ENCODE measurements at places on chromosomes 13 and 19.

GRCh38 chr13:20331419-20331818 lies 99.3 kb upstream of the GJB6 start:
- no peak for DNase-seq

DNA sequence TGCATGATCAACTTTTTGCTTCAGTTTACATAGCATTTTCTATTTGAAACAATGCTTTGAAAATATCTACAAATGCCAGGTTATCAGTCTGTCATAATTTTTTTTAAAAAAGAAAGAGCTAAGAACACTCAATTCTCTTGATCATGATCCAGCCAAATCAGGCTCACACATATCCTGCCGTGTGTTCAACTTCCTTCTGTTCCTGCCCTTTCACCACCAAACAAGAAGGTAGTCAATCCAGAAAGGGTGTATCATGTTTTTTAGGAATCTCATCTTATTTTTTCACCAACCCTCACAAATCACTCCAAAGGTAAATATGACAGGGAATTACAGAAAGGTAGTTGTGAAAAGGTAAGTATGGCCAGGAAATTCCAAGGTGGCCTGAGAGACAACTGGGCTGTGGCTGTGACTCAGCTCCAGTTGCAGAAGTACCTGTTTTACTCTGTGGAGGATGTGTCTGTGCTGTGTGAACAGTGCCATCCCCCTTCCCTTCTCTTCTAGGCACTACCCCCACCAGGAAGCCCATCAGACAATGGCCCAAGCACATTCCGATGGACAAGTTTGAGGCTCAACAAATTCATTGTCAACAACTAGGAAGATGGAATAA lies 138.8 kb upstream of the GJB6 start:
- no peak for DNase-seq

DNA sequence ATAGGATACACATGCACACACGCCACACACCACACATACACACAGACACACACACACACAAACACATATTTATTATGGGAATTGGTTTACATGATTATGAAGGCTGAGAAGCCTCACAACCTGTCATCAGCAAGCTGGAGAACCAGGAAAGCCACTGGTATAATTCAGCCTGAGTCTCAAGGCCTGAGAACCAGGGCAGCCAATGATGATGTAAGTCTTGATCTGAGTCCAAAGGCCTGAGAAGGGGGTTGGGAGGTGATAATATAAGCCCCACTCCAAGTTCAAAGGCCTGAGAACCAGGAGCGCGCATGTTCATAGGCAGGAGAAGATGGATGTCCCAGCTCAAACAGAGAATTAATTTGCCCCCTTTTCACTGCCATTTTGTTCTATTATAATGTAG lies 18.7 kb upstream of the SOX21 start:
- DNase-seq = no peak

- no peak for DNase-seq
Observed at GRCh38 chr13:78841358-78841963, 182.5 kb upstream of the OBI1 start.

GRCh38 chr19:35206855-35207254 lies 21.7 kb downstream of the FAM187B start:
- no peak for DNase-seq

DNA sequence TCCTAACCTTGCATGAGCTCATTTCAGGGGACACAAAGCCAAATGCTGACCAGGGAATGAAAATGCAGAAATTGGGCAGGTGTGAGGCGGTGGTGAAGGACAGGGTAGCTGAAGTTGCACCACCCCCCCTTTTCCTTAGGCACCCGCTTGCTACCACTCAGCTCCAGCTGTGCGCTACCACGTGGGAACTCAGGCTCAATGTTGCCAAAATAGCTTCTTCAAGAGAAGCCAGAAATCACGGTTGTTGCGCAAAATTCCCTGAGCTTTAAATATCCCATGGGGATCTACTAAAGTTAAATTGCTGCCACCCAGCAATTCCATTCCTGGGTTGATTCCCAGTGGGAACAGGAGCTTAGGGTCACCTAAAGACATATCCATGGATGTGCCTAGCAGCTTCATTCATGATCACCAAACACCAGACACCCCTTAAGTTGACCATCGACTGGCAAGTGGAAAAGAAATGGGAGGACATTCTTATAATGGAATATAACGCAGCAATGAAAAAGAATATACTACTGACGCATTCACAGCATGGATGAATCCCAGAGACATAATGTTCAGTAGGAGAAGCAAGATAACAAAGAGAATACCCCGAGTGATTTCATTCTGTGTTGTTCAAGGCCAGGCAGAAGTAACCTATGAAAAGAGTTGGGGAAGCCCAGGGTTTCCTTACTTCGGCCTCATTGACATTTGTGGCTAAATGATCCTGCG lies 12.8 kb upstream of the ADGRL1 start:
- no peak for DNase-seq

GRCh38 chr13:40518481-40518882 lies 148.0 kb downstream of the FOXO1 start:
- no peak for DNase-seq

DNA sequence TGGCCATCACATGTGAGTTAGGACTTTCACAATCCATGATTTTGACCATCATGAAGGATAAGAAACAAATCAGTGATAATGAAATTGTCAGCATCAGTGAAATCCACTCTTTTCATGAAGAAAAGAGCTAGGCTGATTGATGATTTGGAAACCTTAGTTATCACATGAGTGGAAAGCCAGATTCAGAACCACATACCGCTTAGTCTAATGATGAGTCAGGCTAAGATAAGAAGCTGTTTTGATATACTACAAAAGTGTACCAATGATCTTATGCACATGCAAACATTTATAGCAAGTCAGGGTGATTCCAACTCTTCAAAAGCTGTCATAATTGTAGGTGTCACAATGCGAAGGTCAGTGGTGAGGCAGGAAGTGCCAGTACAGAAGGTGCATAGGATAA lies 519.3 kb downstream of the GPC6 start:
- DNase-seq = no peak

GRCh38 chr13:70253411-70253810 lies 145.2 kb upstream of the KLHL1 start:
- no peak for DNase-seq

GRCh38 chr13:28540612-28541011 lies 45.7 kb upstream of the FLT1 start:
- no peak for DNase-seq

DNA sequence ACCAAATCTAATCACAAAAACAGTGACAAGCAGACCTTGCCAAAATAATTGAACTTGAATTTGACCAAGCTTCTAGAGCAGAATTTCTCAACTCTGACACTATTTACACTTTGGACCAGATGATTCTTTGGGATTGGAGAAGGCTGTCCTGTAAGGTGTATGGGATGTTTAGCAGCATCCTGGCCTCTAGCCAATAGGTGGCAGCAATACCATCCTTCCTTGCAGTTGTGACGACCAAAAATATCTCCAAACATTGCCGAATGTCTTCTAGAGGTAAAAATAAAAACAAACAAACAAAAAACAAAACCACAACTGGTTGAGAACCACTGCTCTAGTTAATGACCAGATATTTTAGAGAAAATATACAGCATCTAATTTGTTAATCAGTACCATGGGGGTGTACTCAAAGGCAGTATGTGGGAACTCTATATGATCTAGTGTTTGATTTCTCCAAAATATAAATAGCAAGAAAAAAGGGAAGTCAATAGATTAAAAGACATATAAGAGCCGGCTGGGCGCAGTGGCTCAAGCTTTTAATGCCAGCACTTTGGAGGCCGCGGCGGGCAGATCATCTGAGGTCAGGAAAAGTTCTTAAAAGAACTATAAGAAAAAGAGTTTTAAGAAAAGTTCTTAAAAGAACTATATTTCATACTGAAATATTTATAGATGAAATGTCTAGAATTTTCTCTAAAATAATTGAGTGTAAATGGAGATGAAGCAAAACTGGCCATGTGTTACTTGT lies 60.9 kb upstream of the ZNF527 start:
- peak; percentile 40 for DNase-seq

DNA sequence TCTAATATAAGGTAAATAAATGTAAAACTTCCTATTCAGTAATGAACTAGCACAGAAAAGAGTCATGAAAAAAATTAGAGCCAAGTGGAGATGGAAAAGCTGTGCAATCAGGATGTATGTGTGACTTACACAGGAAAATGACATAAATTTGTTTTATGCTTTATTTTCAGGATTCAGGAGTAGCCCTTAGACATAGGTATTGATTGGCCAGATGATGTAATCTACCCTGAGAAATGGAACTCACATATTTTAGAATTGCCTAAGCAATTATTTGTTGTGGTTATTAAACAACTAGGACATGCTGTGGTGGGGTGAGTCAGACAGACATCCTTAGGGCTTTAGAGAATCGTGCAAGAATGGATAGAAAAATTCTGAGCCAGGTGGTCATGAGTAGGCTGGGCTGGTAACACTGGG lies 110.6 kb downstream of the PCDH9 start:
- no peak for DNase-seq

GRCh38 chr13:105679838-105680237 lies 855.6 kb downstream of the EFNB2 start:
- DNase-seq = no peak

- DNase-seq = no peak
Observed at GRCh38 chr13:26831336-26831908, 70.8 kb upstream of the GPR12 start.

GRCh38 chr13:20288561-20288960 lies 56.4 kb upstream of the GJB6 start:
- no peak for DNase-seq

DNA sequence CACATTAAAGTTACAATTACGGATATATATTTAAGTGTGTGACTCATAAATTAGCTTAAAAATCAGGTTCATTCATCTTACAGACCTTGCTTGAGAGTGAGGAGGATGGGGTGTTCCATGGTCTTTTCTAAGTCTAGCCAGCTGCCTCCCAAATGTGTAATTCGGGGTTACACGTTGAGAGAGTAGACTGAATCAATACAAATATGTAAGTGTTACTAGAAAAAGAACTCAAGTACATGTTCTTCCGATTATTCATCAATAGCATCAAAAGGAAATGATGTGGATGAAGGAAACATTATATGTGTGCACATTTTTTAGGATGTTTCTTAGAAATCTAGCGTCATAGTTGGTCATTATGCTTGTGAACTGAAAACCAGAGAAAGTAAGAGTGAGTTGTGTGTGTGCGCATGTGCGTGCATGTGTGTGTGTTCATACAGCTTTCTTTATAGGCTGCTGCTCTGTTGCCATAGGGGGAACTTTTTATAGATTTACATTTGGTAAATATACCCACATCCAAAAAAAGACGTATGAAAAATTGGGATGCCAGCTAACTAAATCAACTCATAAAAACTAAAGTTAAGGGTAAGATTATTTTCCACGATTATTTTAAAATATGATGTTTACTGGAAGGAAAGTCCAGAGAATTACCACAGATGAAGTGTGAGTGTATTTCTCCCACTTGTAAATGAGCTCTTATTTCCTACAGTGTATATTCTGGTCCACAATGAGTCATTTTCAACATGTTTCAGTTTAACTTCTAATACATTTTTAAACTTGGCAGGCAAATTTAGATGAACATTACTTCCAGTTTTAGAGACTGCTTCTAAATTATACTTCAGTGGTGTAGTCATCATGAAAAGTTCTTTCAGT lies 82.4 kb downstream of the PIBF1 start:
- peak; percentile 14 for DNase-seq

GRCh38 chr13:94065741-94066140 lies 413.7 kb downstream of the DCT start:
- DNase-seq = no peak

GRCh38 chr19:8056533-8056932 lies 4.0 kb downstream of the CCL25 start:
- no peak for DNase-seq

DNA sequence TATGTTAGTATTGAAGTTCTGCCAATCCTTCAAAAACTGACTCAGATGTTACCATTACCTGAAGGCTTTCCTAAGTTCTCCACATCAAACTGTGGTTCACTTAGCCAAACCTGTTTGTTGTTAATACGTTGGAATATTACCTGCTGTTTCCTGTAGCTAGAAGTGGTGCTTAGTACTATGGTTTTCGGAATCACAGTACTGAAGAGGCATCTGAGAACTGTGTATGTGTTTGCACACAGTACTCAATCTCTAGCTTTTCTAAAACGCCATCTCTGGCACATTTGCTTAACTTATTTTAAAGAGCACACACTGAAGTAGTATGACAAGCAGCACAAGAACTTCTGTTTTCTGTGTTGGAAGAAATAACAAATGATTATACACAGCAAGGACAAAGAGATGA lies 248.2 kb downstream of the SHISA2 start:
- no peak for DNase-seq

GRCh38 chr13:96848286-96848685 lies 146.0 kb downstream of the OXGR1 start:
- no peak for DNase-seq

GRCh38 chr19:2260341-2260805 lies 4.2 kb upstream of the JSRP1 start:
- DNase-seq = no peak

DNA sequence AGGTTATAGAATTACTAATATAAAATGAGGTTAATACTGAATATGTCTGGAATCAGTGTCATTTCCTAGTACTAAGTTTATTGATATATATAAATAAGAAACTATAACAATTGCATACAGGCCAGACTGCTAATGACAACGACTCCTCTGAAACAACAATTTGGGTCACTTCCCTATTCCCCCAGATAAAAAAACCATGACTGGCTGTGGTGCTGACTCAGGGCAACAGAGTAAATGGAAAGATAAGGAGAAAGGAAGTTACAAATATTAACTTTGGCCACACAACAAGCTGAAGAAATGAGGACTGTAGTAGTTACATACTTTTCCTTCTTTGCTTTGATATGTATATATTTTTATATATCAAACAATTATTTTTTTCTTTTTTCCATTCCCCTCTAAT lies 263.7 kb upstream of the PCDH9 start:
- DNase-seq = no peak

DNA sequence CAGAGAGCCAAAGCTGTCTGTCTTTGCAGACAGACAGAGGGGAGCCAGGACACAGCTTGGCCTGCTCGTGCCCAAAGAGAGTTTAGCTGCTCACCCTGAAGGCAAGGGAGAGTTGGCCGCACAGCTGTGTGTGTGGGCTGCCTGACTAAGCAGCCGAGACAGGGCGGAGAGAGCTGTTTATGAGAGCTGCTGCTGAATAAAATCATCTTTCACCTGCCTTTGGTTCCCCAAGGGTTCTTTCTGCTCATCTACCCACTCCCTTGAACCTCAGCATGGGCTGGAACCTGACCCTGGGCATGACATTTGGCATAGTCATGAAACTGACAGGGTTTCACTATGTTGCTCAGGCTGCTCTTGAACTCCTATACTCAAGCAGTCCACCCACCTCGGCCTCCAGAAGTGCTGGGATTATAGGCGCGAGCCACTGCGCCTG lies 98.2 kb downstream of the RBM26 start:
- DNase-seq = peak; percentile 9

DNA sequence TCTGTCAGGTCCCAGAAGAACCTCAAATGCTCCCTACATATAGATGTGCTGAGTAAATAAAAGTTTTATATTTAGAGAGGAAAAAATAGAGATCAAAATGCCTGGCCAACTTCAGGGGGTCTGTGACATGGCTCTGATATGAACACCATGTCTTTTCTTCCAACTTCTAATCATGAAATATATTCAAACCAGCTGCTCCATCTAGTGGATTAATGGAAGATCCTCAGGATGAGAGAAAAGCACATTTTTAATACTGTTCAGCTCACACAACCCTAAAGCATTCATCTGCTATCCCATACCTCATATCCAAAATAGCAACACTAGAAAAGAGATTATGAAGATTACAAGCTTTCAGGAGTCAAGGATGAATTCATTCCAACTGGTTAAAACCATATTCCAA lies 56.0 kb upstream of the DOCK9 start:
- DNase-seq = peak; percentile 60

- no peak for DNase-seq
Observed at GRCh38 chr13:101755228-101755887, 302.9 kb downstream of the ITGBL1 start.

- DNase-seq = no peak
Observed at GRCh38 chr19:8462571-8462970, 17.8 kb downstream of the HNRNPM start.

Measured in eye (tissue), 1 donor.